ENCODE measurements at places on chromosomes 16 and 17.

GRCh38 chr16:23505180-23505665, 5.1 kb downstream of the GGA2 start:
- no peak for DNase-seq

GRCh38 chr16:13781575-13782338, 138.2 kb upstream of the ERCC4 start:
- no peak for DNase-seq

GRCh38 chr16:85252014-85252413, 139.7 kb upstream of the CIBAR2 start:
- DNase-seq = no peak

GRCh38 chr17:63262751-63263476, 183.2 kb downstream of the CYB561 start:
- no peak for DNase-seq

GRCh38 chr17:79777894-79778503, at the start of gene CBX2:
Gene CBX2, plus strand, starts transcription at chr17:79778148. Its CDS starts 88 bp downstream, at chr17:79778236.
- peak; percentile 80 for DNase-seq

GRCh38 chr17:10280068-10280467, 81.7 kb upstream of the GAS7 start:
- DNase-seq = no peak

- no peak for DNase-seq
These were observed 12.2 kb downstream of the GJD3 start for GRCh38 chr17:40352237-40352778.

DNA sequence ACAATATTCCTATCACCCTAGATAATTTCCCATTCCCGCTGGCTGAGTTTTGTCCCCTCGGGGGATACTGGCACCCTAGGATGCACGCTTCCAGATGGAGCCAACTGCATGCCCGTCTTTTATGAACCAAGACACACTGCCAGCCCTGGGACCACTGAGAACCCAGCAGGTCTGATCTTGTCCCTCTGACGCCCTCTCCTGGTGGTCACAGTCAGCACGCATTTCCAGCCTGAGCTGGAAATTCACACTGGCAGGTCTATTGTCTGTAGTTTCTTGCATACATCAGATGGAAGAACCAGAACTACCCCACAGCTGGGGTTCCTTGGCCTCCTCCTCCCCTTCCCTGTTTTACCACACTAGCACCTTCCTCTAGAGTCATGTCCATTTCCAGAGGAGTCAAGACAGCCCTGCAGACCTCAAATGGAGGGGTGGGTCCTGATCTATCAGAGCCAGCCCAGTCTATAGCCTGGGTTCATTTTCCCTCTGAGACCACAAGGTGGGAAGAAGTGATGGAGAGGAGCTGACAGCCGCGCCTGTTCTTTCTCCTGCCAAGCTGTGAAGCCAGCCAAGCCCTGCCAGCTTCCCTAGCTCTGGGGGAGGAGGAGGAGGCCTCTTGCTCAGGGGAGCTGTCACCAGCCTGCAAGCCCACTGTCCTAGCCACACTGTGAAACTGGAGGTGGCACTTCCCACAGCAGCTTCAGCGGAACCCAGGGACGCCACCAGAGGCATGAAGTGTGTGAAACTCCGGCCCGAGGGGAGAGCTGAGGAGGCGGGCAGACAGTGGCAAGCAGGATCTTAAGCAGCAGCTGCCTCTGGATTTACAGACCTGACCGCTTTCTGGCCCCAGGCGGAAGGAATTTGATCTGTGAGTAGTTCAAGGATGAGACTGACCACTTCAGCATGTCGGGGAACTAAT, 29.3 kb downstream of the MXRA7 start:
- peak; percentile 87 for DNase-seq

DNA sequence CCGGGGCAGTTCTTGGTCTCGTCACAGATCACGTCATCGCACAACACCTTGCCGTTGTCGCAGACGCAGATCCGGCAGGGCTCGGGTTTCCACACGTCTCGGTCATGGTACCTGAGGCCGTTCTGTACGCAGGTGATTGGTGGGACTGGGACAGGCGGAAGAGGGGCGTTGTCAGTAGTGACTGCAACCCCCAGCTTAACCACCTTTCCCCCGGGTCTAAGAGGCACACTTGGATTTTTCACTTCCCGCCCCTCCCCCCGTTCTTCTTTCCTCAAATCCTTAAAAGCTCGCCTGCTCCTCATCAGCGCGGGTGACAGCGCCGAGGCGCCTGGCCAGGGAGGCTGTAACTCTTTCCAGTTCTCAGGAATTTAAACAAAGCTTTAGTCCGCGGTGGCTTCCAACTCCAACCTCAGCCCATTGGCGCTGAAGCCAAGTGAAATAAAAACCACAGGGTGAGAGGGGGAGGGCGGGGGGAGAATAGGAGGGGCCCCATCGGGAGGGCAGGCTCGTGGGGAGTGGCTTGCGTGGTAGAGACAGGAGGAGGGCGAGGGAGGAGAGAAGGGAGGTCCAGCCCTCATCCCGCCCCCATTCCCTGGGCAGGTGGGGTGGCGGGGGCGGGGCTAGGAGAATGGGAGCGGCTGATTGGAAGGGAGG, 1.5 kb downstream of the COL1A1 start:
- DNase-seq = peak; percentile 70

DNA sequence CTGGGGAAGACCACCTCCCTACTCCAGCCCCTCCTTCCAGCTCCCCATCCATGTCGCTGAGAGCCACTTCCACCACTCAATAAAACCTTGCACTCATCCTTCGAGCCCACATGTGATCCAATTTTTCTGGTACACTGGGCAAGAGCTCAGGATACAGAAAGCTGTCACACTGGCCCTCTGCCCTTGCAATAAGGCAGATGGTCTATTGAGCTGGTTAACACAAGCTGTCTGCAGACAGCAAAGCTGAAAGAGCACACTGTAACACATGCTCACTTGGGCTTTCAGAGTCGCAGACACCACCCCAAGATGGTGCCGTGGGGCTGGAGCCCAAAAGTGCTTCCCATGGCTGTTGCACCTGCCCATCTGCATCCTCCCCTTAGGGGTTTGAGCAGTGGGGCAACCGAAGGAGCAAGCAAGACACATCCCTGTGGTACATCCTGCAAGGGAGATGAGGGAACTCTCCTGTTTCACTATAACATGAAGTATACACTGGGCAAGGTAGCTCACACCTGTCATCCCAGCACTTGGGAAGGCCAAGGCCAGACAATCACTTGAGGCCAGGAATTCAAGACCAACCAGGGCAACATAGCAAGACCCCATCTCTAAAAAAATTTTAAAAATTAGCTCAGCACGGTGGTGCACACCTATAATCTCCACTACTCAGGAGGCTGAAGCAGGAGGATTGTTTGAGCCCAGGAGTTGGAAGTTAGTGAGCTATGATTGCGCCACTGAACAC, 52.8 kb upstream of the C17orf78 start:
- DNase-seq = no peak

DNA sequence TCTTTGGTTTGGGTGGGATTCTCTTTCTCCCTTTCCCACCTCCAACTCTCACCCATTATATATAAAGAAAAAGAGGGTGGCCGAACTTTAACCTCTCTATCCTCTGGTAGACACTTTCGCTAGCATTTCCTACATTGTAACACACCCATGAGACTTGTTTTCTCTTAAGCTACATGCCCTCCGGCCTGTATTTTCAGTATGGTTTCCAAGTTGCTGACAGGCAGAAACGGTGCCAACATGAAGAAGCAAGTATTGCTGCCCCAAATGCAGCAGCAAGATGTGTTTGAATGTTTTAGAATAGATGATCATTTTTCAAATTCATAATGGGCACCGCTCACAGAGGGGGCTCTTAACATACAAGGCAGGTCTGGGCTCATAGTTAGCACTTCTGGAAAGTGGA, 18.7 kb upstream of the CYB5B start:
- no peak for DNase-seq

- DNase-seq = peak; percentile 3
These were observed 85.7 kb upstream of the XYLT1 start for GRCh38 chr16:17556276-17557052.

GRCh38 chr17:29085223-29085622, 42.3 kb downstream of the PIPOX start:
- no peak for DNase-seq

DNA sequence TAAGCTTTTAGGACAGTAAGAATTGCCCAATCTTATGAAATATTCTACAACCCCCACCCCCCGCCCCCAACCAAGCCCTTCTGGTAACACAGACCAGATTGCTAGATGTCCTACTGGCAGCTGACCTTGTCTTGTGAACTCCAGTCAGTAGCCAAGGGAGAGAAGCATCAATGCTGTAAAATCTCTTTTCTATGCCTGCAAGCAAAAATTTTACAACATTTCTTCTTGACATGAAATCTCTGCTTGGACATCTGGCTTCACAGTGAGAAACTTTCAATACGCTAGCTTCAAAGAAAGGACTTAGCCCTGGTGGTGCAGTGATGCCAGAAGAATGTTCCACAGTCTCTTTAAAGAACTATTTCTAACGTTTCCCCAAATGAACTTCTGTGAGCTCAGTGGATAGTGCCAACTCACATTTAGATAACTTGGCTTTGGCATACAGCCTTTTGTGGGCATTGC, 169.3 kb upstream of the AXIN2 start:
- no peak for DNase-seq

- no peak for DNase-seq
These were observed 220.0 kb downstream of the IRX3 start for GRCh38 chr16:54066451-54067105.

- DNase-seq = no peak
These were observed 18.4 kb downstream of the MTHFSD start for GRCh38 chr16:86536621-86537020.

- no peak for DNase-seq
These were observed 302.7 kb upstream of the PMFBP1 start for GRCh38 chr16:72474501-72475123.

- DNase-seq = no peak
These were observed 777.3 kb upstream of the EEF2KMT start for GRCh38 chr16:5874899-5875298.

DNA sequence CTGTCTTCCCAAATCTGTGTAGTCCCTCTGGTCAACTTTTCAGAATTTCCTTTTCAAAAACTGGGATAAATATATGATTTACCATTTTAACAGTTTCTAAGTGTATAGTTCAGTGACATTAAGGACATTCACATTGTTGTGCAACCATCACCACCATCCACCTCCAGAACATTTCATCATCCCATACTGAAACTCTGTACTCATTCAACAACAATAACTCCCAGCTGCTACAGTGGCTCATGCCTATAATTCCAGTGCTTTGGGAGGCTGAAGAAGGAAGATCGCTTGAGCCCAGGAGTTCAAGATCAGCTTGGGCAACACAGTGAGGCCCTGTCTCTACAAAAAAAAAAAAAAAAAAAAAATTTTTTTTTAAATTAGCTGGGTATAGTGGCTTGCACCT, 131.0 kb downstream of the AATF start:
- DNase-seq = no peak

GRCh38 chr16:72301523-72302236, 129.7 kb upstream of the PMFBP1 start:
- DNase-seq = no peak

DNA sequence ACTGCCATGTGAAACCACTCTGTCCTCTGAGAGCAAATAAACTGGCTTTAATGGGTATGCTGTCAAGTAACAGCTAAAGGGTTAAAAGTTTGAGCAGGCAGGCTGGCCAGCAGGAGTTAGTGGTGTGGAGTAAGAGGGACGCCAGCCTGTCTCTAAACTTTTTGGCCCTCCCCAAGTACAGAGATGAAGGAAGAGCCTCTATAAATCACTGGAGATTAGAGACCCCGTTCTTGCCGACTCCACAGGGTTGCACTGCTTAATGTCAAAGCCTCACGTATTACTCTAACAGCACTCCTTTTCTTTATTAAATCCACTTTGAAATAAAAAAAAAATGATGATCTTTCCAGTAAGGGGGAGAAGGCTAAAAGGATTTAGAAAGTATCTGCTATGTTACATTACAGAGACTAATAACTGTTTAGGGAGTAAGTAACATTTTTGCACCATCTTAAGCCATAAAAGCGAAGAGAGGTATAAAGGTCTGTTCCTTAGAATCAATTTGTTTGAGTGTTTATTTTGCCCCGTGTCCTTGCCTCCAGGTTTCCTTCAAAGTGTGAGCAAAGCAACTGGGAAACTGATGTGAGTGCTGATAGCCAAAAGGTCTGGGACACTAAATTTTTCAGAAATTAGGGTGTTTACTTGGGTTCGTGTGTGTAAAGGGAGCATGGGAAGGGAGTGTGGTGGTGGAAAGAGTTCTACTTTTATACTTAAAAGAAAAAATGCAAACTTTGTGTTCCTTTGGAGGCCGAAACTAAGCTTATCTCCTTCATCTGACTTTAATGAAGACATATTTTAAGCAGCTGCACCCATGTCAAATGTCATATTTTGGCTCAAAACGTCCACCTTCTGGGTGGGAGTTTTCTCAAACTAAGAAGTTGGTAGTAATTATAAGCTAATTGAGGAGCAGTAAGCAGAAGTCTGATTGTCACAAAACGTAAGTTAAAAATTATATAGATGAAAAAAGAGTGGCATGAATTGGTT, 109.9 kb upstream of the TBX2 start:
- DNase-seq = no peak

DNA sequence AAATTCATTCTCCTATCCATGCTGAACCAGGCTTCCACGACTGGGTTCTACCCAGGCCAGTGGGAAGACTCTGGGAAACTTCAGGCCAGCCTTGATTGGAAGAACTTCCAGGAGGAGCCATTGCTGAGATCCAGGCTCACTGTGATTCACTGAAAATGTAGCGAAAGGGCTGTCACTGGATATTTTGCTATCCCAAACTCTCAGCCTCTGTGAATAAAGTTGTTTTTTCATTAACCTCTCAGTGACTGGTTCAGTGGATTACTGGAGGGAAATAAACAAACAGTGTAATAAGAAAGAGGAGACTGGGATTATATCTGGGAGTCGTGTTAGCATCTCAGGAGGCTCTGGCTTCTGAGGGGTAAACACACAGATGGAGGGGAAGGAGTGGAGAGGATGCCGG, 3.1 kb downstream of the FOXL1 start:
- no peak for DNase-seq

- no peak for DNase-seq
These were observed 84.2 kb downstream of the SOCS1 start for GRCh38 chr16:11171757-11172299.

- no peak for DNase-seq
These were observed 1.8 kb downstream of the CD300C start for GRCh38 chr17:74543891-74544760.

DNA sequence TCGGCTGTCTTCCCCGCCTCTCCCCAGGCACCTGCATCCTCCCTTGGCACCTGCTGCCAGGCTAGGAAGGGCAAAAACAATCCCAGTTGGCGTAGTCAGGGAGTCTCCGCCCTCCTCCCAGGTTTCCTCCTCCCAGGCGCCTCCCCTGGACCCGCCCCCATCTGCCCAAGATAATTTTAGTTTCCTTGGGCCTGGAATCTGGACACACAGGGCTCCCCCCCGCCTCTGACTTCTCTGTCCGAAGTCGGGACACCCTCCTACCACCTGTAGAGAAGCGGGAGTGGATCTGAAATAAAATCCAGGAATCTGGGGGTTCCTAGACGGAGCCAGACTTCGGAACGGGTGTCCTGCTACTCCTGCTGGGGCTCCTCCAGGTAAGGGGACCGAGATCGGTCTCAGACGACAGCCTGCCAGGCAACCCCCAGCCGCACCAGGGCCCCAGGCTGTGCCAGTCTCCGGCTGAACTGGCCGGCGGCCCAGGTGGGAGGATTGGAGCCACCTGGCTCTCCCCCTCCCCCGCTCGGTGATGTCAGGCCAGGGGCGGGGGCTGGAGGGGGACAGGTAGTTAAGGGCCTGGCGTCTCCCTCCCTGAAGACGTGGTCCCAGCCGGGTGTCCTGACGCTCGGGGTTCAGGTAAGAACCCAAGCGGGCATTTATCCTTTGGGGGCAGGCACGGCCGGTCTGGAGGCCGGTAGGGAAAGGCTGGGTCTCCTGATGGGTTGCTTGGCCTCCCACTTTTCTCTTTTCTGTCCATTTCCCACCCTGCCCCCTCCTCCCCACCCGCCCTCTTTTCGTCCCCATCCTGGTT, at the start of gene GRB7:
Gene GRB7, plus strand, starts transcription at position 179 of the 808 bp plus-strand sequence. CDS start 4,364 bp downstream, outside the sequence.
- no peak for DNase-seq

- DNase-seq = peak; percentile 3
These were observed 2.3 kb upstream of the SHISA6 start for GRCh38 chr17:11238705-11239104.
